ENCODE measurements at places on chromosomes 6 and 20.

GRCh38 chr20:52127309-52127708 lies 64.3 kb downstream of the ZFP64 start:
- DNase-seq, result no peak

DNA sequence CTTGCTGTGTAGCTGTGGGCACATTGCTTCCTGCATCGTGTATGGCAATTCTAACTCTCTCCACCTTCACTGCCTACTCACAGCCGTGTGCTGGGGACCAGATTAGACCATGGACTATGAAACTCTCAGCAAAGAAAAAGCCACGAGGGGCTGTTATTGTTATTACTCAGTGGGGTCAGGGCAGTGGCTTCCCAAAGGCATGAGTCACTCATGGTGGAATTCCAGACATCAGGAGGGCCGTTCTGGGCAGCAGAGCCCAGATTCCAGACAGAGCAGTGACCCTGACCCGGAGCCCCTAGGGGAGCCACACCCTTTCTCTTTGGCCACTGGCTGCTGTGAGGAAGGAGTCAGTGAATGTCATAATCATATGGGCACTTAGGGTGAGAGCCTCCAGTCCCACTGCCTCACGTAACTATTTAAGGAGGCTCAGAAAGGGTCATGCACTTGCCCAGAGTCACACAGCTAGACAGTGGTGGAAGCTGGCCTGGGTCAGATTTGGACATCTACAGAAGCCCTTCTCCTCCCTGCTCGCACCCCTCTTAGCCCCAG lies 22.2 kb upstream of the CCN5 start:
- DNase-seq, result no peak

DNA sequence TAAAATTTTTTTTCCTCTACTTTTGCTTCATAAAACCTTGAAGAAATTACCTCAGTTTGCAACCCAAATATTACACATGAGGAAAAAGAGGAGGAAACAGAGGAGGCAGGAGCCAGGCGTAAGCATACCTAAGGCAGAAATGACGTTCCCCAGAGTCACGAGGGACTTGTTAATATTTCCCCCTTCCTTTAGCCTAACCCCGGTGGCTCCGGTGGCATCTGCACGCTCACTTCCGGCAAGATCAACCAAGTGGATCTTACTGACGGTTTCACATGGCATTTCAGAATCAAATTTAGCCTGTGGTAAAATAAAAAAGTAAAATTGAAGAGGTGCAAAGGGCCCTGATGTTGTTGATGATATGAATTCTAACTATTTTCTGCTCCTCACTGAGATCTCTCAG lies 67.4 kb downstream of the KIF16B start:
- no peak for DNase-seq

DNA sequence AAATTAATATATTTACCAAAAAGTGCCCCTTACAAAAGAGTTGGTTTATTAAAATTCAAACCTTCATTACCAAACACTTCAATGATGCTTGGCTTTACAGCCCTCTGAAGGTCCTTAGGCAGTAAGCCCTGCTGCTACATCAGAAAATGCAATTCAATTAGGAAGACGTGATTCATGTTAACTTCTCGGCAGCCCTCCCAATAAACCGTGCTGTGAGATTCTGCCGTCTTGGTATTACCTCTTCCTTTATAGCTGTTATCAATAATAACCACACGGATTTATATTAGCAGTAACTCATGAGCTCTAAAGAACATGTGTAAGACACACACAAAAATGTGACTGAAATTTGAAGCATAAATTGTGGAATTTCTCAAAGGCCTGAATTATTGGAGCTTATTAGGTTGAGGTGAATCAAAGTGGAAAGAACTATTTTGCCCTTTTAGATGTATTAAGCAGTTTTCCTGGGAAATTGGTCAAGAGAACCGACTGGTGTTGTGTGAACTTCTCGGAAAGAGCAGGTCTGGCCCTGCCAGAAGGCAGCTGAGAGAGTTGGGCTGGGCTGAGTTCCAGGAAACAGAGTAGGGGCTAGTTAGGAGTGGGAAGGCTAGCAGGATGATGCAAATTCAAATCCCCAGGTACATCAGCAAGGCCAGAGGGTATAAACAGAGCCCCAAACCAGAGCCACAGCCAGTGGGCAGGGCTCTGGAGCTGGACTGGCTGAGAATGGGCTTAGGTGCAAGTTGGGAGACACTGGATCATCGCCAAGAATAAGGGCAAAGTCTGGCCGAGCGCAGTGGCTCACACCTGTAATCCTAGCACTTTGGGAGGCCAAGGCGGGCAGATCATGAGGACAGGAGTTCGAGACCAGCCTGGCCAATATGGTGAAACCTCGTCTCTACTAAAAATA lies 33.1 kb downstream of the FGD2 start:
- DNase-seq, result no peak

GRCh38 chr6:152952045-152952444 lies 30.8 kb downstream of the FBXO5 start:
- DNase-seq, result no peak

DNA sequence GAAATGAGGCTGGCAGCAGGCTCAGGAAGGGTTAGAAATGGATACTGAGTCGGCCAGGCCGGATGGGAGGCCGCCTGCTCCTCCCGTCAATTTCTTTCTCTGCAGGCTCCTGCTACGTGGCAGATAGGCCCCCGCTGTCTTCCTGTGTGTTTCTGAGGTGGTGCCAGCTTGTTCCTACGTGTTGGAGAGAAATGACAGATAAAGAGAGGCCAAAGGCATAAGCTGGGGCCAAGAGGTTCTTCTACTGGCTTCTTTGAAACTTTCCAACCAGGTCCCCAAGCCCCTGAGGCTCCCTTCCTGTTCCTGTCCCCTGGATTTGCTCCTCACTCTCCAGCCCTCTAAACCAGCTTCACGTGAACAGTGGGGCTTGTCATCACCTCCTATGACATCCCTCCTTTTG lies 76.8 kb downstream of the TCP11 start:
- DNase-seq, result no peak

DNA sequence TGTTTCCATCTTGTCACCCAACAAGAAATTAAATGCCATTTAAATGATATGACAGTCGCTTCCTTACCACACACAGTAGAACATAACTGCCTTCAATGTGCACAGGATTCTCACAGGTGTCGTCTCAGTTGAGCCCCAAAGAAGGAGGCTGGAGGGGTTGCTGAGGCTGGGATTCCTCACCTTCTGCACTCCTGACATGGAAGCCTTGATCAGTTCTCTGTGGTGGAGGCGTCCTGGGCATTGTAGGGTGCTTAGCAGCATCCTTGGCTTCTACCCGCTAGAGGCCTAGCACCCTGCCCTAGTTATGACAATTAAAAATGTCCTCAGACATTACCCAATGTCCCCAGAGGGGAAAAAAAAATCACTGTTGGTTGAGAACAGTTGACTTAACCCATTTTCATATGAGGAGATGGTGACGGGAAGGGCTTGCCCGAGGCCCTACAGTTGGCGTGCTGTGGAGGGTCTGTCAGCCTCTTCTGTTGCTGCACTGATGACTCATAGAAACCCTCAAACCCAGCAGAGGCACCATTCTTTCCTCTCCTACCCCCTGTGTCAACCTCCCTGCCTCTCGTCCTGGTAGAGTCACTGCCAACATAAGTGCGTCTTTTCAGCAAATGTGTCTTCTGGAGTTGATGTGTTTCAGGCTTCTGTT lies 19.3 kb upstream of the ZNF831 start:
- peak; percentile 57 for DNase-seq

GRCh38 chr6:167098825-167099225 lies 24.1 kb upstream of the CCR6 start:
- no peak for DNase-seq

DNA sequence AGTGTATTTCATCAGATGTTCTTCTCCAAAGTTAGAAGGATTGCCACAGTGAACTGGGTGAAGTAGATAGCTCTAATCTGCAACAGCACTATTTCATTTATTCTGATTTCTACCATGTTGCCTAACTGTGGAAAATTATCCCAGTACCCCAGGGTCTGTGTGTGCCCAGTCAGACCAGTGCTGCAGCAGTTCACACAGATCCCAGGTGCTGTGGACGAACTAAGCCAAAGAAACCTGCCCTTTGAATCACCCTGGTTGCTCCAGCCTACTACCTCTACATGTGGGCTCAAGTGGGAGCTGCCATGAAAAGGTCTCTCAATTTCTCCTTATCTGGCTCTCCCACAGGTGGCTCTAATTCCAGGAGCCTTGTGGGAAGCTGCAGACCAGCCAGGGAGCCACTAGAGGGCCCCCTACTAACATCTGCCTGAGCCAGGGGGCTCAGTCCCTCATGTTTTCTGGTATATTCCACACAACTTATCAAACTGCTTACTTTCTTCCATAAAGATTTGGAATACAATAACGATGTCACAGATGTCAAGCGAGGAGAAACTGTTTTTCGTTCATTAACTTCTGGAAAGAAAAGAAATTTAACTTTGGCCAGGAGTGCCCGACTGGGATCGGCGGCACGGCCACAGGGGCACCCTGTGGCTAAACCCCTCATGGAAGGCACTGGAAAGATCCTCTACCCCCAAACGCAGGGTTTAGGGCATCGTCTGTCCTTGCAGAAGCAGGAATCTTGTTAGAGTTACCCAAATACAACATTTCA lies 31.6 kb upstream of the LY86 start:
- DNase-seq, result no peak

- no peak for DNase-seq
These were observed 72.7 kb downstream of the TRAM2 start for GRCh38 chr6:52503851-52504781.

DNA sequence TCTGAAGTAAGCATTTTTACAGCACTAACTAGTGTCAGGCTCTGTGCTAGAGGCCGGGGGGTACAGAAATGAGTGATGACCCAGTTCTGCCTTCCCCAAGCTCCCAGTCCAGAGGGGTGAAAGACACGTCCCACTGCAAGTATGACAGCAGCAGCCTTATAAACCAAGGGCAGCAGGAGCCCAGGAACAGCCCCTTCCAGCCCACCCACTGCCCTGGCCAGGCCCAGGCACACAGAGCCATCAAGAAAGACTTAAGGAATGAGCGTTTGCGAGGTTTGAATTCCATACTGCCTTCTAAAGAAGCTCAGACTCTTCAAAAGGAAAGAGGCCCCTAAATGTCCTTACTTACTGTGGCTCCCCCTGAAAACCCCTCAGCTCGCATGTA lies 10.0 kb downstream of the TRERF1 start:
- no peak for DNase-seq

DNA sequence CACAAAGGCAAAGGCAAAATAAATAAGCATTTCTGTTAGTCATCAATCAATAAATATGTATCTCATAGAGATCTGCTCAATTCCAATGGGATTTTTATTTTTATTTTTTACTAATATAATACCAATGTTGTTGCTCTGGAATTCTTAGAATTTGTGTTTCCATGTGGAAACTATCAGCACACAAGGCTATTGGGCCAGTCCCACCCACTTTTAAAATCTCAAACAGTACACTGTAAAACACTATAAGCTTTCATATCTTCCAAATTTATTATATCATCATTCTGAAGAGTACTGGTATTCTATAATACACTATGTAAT lies 563.8 kb upstream of the MARCKS start:
- no peak for DNase-seq

- DNase-seq, result peak; percentile 71
These were observed at the start of gene LRRC73 for GRCh38 chr6:43509984-43510826. Gene LRRC73 (minus strand): TSS chr6:43510346. CDS start chr6:43509785, 561 bp downstream.

GRCh38 chr6:166308769-166309589 lies 787 bp upstream of the PRR18 start:
- no peak for DNase-seq

- DNase-seq, result no peak
These were observed 78.2 kb downstream of the LAMA4 start for GRCh38 chr6:112176175-112176574.

GRCh38 chr20:64152906-64153305 lies 11.3 kb upstream of the MYT1 start:
- DNase-seq, result no peak

GRCh38 chr6:137700751-137701477 lies 166.1 kb upstream of the TNFAIP3 start:
- DNase-seq, result no peak

DNA sequence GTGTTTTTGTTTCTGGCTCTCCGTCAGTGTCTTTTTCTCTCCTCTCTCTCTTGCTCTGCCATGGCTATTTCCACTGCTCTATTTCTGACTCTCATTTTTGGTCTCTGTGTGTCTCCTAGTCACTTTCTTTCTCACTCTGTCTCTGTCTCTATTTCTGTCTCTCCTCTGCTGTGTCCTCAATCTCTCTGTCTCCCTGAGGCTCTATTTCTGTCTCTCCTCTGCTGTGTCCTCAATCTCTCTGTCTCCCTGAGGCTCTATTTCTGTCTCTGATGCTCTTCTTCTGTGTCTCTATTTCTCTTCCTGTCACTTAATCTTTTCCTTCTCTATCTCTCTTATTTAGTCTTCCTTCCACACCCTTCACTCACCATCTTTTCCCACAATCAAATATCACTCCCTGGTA lies 8.4 kb downstream of the PRSS16 start:
- DNase-seq, result no peak

- DNase-seq, result no peak
These were observed 1.7 kb upstream of the NKX2-4 start for GRCh38 chr20:21399005-21399475.

- no peak for DNase-seq
These were observed 31.3 kb downstream of the KIAA0319 start for GRCh38 chr6:24614648-24615047.

DNA sequence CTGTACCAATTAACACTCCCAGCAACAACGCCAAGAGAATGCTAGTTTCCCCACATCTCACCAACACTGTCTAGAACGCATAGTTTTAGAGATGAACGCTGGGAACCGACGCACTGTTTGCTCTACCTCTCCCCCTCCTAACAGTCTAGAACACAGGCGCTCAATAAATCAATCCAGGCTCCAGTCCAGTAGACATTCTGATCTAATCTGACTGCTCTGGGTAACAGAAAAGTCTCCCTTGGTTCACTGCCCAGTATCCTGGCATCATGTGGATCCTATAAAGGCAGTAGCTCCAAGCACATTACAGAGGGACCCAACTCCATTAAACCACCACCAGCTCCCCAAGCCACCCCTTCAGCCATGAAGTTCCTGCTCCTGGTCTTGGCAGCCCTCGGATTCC lies at the start of gene DEFB132:
DEFB132 (plus strand) TSS at position 306 of the 400 bp plus-strand sequence; CDS start at position 361, 55 bp downstream.
- DNase-seq, result no peak

GRCh38 chr6:102390541-102390940 lies 997.0 kb downstream of the GRIK2 start:
- no peak for DNase-seq

DNA sequence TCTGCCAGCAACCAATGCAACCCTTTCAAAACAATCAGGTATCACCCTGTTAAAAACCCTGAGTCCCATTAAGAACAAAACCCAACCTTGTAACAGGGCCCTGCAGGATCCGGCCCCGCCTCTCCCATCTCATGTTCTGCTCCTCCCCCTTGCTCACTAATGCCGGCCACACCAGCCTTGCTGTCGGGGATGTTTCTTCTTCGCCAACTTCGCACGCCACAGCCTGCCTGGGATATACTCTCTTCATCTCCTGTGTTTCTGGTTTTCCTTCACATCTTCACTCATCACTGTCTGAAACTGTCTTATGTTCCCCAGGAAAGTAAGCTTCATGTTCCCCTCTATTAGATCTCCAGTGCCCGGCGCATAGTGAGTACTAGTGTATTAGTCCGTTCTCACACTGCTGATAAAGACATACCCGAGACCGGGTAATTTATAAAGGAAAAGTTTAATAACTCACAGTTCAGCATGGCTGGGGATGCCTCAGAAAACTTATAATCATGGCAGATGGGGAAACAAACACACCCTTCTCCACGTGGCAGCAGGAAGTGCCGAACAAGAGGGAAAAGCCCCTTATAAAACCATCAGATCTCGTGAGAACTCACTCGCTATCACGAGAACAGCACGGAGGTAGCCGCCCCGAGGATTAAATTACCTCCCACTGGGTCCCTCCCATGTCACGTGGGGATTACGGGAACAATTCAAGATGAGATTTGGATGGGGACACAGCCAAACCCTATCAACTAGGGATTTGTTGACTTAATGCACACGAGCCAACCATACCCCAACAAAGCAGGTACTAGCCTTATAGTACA lies 5.1 kb downstream of the TP53RK start:
- DNase-seq, result no peak

GRCh38 chr6:134575221-134575620 lies 257.3 kb upstream of the SGK1 start:
- no peak for DNase-seq
